ENCODE measurements at places on chromosomes 1 and 21.

GRCh38 chr1:30023339-30024022 is 699.9 kb downstream of the MATN1 start:
- no peak for DNase-seq

- no peak for DNase-seq
Measured at GRCh38 chr1:33997127-33998036, 133.5 kb downstream of the HMGB4 start.

DNA sequence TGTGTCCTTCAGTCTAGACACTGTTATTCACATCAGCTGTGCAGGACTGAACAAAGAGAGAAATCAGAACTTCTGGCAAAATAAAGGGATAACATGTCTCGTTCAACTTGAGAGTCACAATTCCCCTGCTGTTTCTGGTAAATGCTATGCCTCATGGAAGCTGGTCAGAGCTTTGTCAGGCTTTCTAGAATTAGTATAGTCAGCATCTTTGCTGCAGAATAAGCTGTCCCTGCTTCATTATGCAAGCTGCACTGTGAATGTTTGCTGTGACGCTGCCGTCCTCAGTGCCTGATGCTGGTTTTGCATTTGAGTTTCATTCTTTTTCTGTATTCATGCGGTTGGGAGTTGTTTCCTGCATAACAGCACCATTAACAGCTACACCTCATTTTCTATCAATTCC is 96.4 kb upstream of the KCNJ6 start:
- DNase-seq = no peak

DNA sequence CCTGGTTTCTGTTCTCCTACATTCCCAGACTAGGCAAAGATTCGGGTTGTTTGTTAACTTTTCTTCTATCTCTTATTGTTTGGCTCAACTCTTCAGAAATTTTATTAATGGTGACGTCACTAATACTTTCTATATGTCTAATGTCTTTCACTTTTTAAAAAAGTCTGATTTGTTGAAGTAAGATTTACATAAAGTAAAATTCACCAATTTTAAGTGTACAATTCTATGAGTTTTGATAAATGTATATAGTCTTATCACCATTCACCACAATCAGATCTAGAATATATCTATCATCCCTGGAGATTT is 27.8 kb downstream of the EXTL2 start:
- DNase-seq = no peak

DNA sequence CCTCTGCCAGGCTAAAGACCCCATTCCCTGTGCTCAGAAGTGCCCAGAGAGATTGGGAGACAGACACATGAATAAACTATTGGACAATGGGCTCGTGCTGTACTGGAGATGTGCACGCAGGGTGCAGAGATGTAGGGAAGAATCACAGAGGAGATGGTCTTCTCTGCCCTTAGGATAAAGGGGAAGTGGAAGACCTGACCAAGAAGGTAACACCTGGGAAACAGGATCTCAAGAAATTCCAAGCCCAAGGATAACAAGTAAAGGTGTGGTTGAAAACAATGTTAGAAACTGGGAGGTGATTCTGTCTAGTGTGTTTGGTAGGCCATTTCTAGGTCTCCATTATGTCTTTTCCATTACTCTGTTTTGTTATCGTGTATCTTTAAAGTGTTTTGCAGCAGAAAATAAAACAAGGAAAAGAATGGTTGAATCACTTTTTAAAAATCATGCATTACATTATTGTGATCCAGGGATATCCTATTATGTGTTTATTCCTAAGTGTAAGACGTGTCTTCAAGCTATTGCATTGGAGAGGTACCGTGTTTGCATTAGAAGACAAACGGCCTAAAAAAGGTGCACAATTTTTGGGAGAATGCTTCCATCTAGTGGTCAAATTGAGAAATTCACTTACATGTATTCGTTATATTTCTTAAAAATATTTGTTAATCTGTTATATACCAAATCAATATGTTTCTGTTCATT is 40.8 kb upstream of the KCTD3 start:
- DNase-seq = no peak

DNA sequence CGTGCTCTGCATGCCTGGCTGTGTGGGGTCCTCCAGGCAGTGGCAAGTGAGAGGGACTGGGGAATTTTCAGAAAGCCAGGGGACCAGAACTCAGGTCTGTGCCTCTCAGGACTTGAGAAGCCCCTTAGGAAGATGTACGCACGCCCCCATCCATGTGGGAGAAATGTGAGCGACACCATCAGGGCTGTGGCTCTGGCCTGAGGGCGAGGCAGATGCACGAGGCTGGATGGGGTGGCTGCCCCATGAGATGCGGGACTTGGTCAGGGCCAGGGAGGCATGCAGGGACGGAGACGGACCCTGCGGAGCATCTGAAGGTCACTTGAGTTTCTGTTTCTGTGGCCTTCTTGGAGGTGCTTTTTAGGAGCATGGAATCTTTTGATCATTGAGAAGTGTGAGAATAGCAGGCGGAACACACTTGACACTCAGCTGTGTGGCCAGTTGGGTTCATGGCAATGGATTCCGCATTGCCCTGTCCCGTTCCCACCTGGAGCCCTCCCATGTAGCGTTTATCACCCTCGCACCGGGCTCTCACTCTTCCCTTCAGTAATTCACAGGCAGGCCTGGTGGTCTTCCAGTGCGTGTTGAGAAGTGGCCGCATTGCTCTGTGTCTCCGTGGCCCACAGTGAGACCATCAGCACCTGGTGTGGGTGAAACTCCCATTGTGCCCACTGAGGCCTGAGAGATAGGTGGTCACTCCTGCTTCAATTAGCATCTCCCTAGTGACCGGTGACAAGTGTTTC is 30.7 kb upstream of the ACTRT2 start:
- no peak for DNase-seq

Data from stimulated activated CD8-positive, alpha-beta memory T cell treated with anti-CD3 and anti-CD28 coated beads, Interleukin-2, amount 100 ng/mL, for 48 hours (primary cell).